Fibroblast of lung (primary cell): ENCODE measurements at places on chromosomes 3 and 15.

DNA sequence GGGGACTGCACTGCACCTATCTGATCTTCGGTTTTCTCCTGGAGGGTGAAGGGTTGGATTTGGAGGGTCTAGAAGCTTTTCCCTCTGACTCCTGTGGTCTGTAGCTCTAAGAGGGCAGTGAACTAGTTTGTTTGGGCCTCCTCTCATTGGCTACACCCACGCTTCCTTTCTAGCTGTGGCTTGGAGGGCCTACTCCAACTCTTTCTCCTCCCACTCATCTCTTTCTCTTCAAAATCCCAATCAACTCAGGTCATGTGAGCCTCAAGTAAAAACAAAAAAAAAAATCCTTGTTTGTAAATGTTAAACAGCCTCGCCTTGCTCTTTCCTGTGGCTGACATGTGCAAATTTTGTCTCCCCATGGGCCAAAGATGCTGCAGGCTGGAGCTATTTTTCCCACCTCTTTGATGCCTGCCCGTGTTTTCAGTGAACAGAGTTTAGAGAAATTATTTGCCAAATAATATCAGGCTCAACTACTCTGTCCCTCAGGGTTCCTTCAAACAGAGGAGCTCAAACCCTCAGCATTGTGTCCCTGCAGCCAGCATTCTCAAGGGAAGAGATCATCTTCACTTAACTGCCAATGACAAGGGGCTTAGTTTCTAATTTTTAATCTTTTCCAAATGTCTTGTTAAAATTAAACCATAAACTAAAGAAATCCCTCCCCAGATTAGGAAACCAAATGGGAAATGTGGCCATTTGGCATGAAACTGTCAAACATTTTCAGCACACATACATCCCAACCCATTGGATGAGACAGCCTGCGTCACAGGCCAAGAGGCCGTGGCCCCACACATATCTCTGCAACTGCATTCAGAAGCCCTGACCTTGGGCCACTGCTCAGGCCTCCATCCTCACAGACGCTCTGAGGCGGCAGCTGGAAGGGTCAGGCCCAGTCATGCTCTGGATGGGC is 114.8 kb upstream of the THBS1 start:
- peak; percentile 93 for DNase-seq

DNA sequence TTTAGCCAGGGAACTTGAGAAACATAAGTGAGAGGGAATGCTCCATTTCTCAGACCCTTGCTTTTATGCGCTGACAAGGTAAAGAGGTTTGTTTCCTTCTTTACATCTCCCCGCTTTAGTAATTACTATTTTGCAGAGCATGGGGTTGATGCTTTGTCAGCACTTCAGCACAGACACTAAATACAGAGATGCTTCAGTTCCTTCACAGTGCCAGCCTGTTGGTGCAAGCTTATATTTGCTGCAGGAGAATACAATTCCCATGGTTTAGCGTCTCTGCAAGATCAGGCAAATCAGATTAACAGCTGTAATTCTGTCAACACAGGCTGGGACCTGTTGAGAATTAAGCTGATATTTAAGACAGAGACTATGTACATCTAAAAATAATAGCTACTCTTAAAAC is 2.9 kb downstream of the FMN1 start:
- no peak for DNase-seq

GRCh38 chr15:72782274-72783003 is 1.1 kb downstream of the ADPGK start:
- DNase-seq = no peak

- no peak for DNase-seq
These were observed 286.6 kb upstream of the ADAMTS9 start for GRCh38 chr3:64974401-64974800.

DNA sequence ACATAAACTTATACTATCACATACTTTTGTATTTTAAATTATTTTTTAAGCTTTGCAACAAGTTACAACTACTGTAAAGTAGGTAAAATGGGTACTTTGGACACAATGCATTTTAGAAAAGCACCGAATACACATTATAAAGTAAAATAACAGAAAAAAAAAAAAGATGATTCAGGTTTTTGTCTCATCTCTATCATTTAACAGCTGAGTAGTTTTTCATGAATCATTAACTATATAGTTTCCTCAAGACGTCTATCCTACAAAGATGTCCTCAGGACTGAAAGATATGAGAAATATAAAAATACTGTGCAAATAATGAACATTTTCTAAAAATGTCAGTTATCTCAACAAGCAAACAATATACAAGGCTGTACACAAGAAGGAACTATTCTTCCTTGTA is 46.9 kb downstream of the ANKRD28 start:
- DNase-seq = no peak

GRCh38 chr3:171743327-171744157 is 66.7 kb downstream of the PLD1 start:
- DNase-seq = no peak
